Muscle of back (tissue), 13 donors: ENCODE measurements at places on chromosomes 1 and 21.
A peak's percentile ranks its signal among the peaks of the same experiment; 100 is the strongest.

DNA sequence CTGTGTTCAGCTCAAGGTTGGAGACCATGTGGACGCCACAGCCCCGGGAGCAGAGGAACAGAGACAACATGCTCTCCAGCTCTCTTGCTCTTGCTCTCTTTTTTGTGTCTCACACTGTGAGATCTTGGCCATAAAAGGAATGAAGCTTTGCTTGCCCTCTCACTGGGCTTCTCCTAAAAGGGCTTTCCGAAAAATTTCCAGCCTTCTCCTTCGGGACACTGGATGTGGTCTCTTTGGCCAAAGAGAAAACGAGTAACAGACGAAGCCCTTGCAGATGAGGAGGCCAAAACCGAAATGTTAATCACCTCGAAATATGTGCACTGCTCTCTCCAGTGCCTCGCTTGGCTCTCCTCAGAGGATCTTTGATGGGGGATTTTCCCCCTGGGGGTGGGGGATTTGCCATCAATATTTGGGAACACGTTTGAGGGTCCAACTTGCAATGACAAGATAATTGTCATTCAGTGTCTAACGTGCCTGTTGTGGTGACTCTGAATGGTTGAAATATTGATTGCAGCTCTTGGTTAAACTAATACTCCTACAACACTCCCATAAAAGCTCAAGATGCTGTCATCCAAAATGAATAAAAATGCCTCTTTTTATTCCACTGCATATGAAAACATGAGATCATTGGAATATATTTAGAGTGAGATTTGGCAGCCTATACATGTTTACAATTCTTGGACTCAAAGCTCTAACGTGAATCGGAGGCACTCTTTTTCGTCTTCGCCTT, 68.6 kb upstream of the ANGPTL1 start:
- DNase-seq: peak; percentile 81

GRCh38 chr1:187624812-187625545, 796.2 kb downstream of the PLA2G4A start:
- no peak for DNase-seq

DNA sequence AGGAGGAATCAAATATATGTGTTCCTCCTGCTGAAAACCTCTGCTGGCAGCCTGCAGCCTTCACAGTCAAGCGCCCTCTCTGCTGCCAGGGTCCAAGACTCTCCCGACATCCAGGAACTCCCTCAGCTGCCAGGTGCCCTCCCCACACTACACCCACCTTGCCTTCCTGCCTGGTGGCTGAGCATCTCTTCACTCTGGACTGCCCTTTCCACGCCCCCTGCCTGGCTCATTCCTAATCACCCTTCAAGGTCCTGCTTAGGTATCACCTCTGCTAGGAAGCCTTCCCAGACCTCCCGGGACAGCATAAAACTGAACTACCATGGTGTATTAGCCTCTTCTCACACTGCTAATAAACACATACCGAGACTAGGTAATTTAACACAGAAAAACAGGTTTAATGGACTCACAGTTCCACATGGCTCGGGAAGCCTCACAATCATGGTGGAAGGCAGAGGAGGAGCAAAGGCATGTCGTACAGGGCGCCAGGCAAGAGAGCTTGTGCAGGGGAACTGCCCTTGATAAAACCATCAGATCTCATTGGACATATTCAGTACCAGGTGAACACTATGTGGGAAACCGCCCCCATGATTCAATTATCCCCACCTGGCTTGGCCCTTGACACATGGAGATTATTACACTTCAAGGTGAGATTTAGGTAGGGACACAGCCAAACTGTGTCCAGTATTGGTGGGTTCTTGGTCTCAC, 15.3 kb downstream of the LDLRAD1 start:
- DNase-seq: no peak

- peak; percentile 13 for DNase-seq
Measured at GRCh38 chr1:245871915-245872314, 635.2 kb downstream of the SMYD3 start.

- no peak for DNase-seq
Measured at GRCh38 chr1:210598135-210598652, 269.5 kb downstream of the HHAT start.

DNA sequence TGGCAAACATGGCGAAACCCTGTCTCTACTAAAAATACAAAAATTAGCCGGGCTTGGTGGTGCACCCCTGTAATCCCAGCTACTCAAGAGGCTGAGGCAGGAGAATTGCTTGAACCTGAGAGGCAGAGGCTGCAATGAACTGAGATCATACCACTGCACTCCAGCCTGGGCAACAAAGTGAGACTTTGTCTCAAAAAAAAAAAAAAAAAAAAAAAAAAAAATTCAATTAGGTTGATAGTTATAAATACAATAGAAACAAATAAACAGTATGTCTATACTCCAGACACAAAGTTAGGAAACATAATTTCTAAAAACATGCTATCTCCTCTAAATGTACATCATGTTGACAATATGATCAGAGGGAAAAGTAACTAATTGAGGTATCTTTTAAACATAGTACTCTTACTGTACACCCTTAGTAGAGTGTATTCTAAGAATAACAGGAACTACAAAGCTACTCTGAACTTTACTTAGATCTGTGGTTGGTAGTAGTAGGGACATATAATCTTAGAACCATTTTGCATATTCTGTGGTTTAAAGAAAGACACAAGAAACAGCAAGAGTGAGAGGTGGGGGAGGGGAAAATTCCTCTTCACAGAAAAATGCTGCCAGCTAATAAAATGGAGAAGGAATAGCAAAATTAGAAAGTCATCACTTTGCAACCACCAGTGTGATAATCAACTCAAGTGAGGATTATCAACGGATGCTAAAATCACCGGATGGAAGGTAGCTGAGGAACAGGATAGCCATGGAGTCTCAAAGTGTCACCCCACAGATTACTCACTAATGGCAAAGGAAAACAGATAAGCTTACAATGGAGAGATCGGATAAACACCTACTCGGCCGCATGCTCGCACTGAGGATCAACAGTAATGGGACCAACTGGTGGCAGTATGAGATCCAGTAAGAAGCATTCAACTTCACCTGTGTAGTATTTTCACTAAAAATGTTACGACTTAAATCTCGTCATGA, 35.0 kb downstream of the MTOR start:
- no peak for DNase-seq

GRCh38 chr1:184854496-184855140, 100.0 kb upstream of the EDEM3 start:
- no peak for DNase-seq

- DNase-seq: peak; percentile 53
Measured at GRCh38 chr1:202553560-202554038, 156.7 kb downstream of the SYT2 start.

DNA sequence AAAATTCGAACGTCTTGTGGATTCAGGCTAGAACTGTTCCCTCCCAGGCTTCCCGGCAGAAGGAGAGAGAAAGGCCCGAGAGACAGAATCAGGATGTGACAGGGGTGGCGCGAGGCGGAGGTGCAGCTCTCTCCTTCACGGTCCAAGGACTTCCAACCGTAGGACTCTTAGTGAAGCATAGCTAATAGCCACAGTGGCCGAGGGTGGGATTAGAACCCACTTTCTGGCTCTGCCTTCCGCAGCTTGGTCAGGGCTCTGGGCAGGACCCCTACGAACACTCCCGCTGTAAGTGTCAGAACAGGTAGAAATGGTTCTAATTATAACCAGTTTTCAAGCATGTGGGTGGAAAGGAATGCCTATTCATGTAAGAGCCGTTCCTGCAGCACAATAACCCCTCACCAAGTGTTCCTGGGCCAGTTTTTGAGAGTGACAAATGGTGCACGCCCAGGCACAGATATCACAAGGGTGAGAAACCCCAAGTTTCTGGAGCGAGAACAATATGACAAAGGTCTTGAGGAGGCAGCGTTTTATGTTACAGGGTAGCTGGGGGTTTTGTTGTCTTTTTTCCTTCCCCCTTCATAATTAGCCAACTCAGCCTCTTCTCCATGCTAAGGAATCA, 86.4 kb downstream of the SYF2 start:
- no peak for DNase-seq

DNA sequence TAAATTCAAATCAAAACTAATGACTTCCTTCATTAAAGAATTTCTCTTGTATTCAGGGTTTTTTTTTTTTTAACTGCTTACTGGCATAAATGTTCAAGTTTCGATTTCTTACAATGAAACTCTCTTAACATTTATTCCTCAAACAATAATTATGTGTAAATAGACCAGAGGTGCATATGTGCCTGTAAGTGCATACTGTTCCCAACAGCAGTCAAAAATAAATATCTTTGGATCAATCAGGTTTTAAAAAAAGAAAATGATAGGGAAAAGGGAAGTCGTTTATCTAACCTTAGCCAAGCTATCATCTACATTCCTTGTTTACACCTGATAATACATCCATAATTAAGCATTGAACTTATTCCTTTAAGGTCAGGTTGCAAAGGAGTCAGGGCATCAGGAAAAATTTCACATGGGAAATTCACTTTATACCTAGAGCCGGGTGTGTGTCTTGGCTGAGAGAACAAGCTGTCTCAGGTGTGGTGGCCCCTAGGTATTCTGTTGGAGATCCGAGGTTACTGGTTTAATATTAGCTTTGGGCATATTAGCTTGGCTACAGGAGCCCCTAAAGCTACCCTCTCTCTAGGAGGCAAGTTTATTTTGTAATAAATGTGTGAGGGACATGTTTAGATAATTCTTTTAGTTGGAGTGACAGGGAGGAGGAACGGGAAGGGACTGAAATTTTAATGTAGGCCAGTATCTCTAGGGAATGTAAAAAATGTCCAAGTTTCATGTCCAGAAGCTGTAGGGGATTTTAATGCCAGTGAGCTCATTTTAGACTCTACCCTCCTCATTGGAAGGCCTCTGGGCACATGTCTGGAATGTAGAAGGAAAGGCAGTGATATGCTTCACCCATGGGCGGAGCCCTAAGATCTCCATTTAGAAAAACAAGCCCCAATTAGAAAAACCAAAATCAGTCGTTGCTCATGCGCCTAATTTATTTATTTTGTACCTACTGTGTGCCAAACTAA, 327.9 kb upstream of the PROX1 start:
- DNase-seq: no peak
